ENCODE measurements at places on chromosomes 5 and 9. TPM values are rescaled to one million over a fixed set of nuclear protein-coding genes. Genes with fewer than 3 reads are reported as not detected.

The PCDHA9 gene
- polyA plus RNA-seq, result 0.06 TPM

The ENTREP1 gene
- polyA plus RNA-seq, result 2.8 TPM

- no peak for DNase-seq
These were observed 76.0 kb upstream of the LRRC70 start for GRCh38 chr5:62502456-62503101.

GRCh38 chr5:142931896-142932686 is 161.9 kb downstream of the ARHGAP26 start:
- DNase-seq, result no peak

GRCh38 chr9:101047848-101048397 is 19.4 kb downstream of the PLPPR1 start:
- DNase-seq, result no peak

DNA sequence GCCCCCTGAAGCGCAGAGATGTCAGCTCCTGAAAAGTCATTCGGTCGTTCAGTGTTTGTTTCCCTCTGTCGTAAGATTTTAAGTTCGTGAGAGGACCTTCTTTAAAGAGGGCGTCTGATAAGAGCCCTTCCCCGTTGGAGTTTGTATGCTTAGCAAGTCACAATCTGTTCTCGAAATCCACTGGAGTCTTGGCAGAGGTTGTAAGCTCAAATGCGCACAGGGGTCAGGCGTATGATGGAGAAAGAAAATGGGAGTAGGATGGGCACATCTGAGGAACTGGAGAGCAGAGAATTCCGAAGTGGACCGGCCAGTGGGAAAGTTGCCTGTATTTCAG is 710 bp downstream of the HSD17B4 start:
- peak; percentile 23 for DNase-seq

GRCh38 chr5:146399481-146399880 is 47.7 kb upstream of the TCERG1 start:
- no peak for DNase-seq

- DNase-seq, result no peak
These were observed 799.3 kb upstream of the NUDT12 start for GRCh38 chr5:104361932-104362331.

- DNase-seq, result no peak
These were observed 124.4 kb downstream of the FANCC start for GRCh38 chr9:95193067-95193466.

- DNase-seq, result no peak
These were observed 936.7 kb upstream of the CTNND2 start for GRCh38 chr5:12840972-12841371.

- DNase-seq, result no peak
These were observed 279.0 kb downstream of the GLIS3 start for GRCh38 chr9:4020755-4021296.

- DNase-seq, result no peak
These were observed 47.6 kb downstream of the PDCD1LG2 start for GRCh38 chr9:5557606-5558587.

The PRRT1B gene
- 1.0 TPM for polyA plus RNA-seq

The FUT7 gene
- polyA plus RNA-seq, result 0.11 TPM

The CTXN3 gene
- not detected for polyA plus RNA-seq

The MVB12B gene
- 19.6 TPM for polyA plus RNA-seq

GRCh38 chr5:32076699-32077695 is 97.1 kb downstream of the GOLPH3 start:
- DNase-seq, result no peak

The HMMR gene
- polyA plus RNA-seq, result 19.7 TPM

- DNase-seq, result no peak
These were observed 58.9 kb downstream of the AUH start for GRCh38 chr9:91302831-91303230.

- no peak for DNase-seq
These were observed 709 bp upstream of the GAPT start for GRCh38 chr5:58490402-58491050.

DNA sequence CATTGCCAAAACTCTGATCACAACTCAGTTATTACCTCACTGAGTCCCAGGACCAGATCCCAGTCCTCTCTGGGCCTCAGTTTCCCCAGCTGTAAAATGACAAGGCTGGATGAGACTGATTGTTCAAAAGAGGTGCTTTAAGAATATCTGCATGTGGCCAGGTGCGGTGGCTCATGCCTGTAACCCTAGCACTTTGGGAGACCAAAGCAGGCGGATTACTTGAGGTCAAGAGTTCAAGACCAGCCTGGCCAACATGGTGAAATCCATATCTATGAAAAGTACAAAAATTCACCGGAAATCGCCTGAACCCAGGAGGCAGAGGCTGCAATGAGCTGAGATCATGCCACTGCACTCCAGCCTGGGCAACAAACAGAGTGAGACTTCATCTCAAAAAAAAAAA is 8.3 kb downstream of the ATOX1 start:
- no peak for DNase-seq

DNA sequence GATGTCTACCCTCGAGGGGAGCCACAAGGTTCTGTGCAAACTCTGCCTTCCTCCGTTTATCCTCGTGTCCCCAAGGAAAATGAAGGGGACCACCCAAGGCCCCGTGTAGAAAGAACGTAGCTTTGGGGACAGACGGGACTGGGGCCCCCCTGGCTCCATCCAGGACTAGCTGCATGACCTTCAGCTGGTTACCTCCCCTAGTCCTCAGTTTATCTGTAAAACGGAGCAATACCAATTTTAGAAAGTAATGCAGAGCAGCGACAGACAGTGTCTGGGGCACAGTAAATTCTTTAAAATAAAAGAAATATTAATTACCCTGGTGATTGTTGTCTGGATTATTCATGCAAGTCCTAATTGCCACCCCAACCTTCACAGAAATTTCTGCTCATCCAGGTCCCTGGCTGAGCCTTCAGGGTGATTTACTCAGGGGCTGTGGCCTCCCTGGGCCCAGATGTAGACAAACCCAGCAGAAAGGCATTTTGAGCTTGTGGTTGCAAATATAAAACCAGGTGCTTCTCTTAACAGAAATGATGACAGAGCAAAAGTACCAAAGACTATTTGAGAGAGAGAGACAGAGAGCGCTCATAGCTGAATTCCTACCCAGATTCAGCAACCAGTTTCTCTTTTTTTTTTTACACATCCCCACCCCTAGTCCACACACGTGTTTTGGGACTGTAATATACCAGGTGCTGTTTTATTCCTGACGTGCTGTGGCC is 155.1 kb upstream of the SMIM23 start:
- DNase-seq, result no peak

DNA sequence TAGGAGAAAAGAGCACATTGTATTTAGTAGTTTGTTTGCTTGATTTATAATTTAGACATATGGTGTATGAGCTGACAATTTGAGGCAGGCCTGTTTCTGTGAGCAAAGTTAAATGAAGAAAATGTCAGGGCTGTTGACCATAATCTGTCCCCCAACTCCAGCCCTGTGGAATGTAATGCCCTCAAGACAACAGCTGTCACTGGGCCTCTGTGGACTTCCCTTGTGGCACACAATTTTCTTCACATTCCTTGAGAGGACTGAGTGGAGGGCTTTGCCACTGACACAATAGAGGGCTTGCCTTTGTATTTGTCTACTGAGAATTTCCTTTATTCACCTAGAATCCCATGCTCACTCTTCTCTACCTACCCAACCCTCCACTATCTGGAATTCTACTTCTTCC is 141.2 kb upstream of the CD180 start:
- DNase-seq, result no peak

GRCh38 chr5:151580858-151581257 is 10.3 kb downstream of the FAT2 start:
- no peak for DNase-seq

The MRPS27 gene
- 72.9 TPM for polyA plus RNA-seq
